NCI-H524 treated with DMSO at 0.1 percent for 48 hours (cell line): ENCODE measurements at places on chromosomes 12 and 14.
A peak's percentile ranks its signal among the peaks of the same experiment; 100 is the strongest.

DNA sequence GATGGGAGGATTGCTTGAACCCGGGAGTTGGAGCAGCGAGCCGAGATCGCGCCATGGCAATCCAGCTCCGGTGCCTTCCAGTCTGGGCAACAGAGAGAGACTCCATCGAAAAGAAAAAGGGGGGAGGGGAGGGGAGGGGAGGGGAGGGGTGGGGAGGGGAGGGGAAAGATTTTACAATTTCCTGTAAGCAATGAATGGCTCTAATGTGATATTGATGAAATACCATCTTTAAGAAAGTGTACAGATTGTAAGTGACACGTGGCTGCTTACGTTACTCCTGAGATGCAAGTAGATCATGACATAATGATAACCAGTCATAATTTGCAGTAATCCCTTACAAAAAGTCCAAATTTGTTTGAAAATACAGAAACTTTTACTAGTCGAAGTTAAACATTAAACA lies 1.4 kb downstream of the SLC25A21 start:
- DNase-seq: no peak

DNA sequence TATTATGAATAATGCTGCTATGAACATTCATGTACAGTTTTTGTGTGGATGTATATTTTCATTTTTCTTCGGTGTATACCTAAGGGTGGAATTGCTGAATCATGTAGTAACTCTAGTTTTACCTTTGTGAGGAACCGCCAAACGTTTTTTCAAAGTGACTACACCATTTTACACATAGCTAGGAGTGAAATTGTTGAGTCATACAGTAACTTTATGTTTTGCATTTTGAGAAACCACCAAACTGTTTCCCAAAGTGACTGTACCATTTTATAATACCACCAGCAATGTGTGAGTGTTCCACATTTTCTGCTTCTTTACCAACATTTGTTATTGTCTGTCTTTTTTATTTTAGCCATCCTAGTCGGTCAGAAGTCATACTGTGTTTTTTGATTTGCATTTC lies 3.1 kb upstream of the TPH2 start:
- DNase-seq: no peak

DNA sequence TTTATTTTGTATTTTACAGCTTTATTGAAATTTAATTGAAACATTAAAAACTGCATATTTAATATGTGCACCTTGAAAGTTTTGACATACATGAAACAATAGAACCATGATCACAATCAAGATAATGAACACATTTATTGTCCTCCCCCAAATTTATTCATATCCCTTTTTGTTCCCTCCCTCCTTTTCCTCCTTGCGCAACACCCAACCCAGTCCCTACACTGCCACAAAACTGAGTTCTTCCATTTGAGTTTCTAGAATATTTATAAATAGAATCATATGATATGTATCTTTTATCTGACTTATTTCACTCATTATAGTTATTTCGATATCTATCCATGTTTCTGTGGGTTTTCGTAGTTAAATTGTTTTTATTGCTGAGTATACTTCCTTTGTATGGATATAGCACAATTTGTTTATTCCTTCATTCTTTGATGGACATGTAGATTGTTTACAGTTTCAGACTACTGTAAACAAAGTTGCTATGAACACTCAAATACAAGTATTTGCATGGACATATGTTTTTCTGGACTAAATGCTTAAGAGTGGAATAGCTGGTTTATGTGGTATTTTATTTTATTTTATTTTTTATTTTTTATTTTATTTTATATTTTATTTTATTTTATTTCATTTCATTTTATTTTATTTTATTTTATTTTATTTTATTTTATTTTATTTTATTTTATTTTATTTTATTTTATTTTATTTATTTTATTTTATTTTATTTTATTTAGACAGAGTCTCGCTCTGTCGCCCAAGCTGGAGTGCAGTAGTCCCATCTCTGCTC lies 359.1 kb downstream of the SLC6A15 start:
- no peak for DNase-seq

- DNase-seq: no peak
Observed at GRCh38 chr12:112303004-112303403, 79.2 kb downstream of the HECTD4 start.

- DNase-seq: no peak
Observed at GRCh38 chr12:97899956-97900355, 437.4 kb downstream of the RMST start.

- no peak for DNase-seq
Observed at GRCh38 chr12:111268738-111269572, 99.9 kb downstream of the PHETA1 start.

GRCh38 chr14:103890821-103891666 lies 37.2 kb upstream of the TDRD9 start:
- DNase-seq: no peak

DNA sequence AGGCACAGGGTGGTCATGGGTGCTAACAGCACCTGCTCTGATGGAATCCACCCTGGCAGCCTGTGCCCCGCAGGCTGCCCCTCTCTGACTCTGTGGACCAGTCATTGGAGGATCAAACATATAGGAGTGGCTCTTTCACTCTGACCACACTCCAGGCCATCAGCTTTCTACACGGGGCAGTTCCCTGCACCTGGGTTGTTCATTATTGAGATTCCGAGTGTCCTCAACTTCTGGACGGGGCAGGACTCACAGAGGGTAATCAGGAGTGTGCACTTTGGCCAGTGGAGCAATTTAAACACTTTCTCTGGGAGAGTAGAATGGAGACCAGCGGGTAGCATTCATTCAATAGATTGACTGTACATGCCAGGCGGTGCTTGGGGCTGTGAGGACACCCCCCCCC lies 94.8 kb downstream of the NINJ2 start:
- no peak for DNase-seq

GRCh38 chr12:107500307-107500706 lies 185.3 kb upstream of the PWP1 start:
- no peak for DNase-seq

GRCh38 chr14:35051796-35052195 lies 5.7 kb downstream of the FAM177A1 start:
- DNase-seq: no peak

GRCh38 chr12:94379479-94380113 lies 80.1 kb downstream of the CEP83 start:
- DNase-seq: no peak

DNA sequence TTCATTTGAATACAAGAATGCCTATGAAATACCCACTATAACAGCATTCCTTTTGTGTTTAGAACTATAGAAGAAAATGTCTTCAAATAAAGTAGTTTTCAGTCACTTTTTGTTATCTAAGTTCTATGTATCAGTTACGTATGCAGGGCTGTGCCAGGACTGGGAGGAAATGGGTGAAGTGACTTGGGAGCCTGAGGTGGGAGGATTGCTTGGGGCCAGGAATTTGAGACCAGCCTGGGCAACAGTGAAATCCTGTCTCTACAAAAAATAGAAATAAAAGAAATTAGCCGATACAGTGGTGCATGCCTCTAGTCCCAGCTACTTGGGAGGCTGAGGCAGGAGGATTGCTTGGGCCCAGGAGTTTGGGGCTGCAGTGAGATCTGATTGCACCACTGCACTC lies 22.9 kb upstream of the MANSC4 start:
- no peak for DNase-seq

- DNase-seq: no peak
Observed at GRCh38 chr14:104147346-104148125, 9.1 kb downstream of the KIF26A start.

GRCh38 chr14:34592623-34593022 lies 37.3 kb downstream of the SNX6 start:
- DNase-seq: no peak

DNA sequence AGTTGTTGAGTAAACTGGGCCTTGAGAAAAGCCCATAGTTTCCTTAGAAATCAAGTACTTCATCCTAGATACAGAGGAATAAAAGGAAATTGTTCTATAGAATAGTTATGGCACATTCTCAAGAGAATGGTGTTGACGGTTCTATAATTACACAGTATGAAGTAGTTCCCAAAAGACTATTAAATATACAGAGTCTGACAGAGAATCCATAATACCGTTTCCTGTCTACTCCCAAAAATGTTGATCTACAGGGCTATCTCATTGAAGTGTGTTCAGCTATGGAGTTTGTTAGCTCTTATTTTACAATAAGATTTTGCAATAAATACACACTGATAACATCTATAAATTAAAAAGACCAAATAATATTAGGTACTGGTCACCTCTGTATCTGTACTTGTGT lies 799.7 kb downstream of the RPS29 start:
- no peak for DNase-seq

GRCh38 chr14:46259536-46259935 lies 392.0 kb downstream of the RPL10L start:
- DNase-seq: no peak

DNA sequence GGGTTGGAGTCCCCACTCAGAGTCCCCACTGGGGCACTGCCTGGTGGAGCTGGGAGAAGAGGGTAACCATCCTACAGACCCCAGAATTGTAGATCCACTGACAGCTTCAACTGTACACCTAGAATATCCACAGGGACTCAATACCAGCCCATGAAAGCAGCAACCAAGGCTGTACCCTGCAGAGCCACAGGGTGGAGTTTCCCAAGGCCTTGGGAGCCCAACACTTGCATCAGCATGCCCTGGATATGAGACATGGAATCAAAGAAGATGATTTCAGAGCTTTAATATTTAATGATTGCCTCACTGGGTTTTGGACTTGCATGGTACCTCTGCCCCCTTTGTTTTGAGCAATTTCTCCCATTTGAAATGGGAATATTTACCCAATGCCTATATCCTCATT lies 80.4 kb downstream of the RASSF9 start:
- no peak for DNase-seq

DNA sequence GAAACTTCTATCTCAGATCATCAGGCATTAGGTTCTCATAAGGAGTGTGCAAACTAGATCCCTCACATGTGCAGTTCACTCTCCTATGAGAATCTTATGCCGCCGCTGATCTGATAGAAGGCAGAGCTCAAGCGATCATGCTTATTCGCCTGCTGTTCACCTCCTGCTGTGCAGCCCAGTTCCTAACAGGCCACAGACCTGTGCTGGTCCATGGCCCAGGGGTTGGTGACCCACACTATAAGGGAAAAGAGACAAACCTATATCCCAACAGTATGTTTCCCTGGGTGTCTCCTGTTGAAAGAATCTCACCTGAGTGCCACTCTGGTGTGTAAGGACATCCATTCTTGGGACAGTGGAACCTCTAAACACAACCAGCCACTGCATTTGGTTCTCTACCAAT lies 186.3 kb downstream of the RIMBP2 start:
- no peak for DNase-seq

DNA sequence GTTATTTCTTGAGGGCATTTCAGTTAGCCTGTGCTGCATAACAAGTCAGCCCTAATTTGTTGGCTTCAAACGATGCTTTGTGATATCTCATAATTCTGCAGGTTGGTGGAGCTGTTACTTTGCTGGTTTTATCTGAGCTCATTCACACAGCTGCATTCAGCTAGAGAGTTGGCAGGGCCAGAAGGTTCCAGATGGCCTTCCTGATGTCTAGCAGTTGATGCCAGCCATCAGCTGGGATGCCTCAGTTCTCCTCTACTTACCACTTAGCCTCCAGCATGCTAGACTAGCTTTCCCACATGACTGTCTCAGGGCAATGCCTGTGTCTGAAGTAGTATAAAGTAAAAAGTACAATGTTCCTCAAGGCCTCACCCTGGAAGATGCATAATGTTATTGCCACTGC lies 130.6 kb downstream of the SLC35F4 start:
- no peak for DNase-seq

GRCh38 chr12:128793701-128794100 lies 30.1 kb downstream of the SLC15A4 start:
- no peak for DNase-seq

DNA sequence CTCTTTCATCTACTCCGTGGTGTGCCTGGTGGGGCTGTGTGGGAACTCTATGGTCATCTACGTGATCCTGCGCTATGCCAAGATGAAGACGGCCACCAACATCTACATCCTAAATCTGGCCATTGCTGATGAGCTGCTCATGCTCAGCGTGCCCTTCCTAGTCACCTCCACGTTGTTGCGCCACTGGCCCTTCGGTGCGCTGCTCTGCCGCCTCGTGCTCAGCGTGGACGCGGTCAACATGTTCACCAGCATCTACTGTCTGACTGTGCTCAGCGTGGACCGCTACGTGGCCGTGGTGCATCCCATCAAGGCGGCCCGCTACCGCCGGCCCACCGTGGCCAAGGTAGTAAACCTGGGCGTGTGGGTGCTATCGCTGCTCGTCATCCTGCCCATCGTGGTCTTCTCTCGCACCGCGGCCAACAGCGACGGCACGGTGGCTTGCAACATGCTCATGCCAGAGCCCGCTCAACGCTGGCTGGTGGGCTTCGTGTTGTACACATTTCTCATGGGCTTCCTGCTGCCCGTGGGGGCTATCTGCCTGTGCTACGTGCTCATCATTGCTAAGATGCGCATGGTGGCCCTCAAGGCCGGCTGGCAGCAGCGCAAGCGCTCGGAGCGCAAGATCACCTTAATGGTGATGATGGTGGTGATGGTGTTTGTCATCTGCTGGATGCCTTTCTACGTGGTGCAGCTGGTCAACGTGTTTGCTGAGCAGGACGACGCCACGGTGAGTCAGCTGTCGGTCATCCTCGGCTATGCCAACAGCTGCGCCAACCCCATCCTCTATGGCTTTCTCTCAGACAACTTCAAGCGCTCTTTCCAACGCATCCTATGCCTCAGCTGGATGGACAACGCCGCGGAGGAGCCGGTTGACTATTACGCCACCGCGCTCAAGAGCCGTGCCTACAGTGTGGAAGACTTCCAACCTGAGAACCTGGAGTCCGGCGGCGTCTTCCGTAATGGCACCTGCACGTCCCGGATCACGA lies 2.2 kb downstream of the SSTR1 start:
- no peak for DNase-seq

- no peak for DNase-seq
Observed at GRCh38 chr14:65101631-65102440, 481 bp downstream of the MAX start.

GRCh38 chr12:126067626-126068329 lies 1002.5 kb downstream of the AACS start:
- DNase-seq: peak; percentile 32

DNA sequence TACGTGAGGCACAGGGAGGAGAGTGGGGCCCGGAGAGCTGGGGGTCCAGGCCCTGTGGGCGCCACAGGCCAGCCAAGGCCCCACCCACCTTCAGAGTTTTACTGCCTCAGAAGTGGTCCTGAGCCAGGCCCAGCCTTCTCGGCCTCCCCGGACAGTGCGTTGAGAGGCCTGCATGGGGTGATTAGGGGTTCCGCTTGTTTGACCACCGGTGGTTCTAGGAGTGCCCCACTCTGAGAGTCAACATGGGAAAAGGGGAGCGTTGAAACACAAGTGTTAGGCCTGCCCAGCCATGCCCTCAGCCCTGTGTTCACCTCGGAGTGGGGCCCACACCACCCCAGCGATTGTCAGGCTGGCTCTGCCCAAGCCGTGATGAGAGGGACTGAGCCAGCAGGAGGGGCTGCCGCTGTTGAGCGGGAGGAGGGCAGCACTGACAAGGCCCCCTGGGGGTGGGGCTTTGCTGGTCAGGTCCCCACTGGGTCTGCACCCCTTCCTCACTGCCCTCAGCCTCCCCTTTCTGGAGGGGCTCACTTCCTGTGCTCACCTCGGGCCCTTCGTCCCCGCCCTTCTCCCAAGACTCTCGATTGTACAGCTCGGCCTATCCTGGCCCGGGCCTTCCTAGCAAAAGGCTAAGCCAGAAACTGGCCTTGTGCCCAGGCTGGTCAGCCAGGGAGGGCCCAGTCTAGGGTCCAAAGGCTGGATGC lies 4.8 kb downstream of the CKB start:
- no peak for DNase-seq

GRCh38 chr12:44618946-44619345 lies 257.2 kb downstream of the NELL2 start:
- DNase-seq: peak; percentile 85

GRCh38 chr12:29317556-29318363 lies 63.2 kb downstream of the ERGIC2 start:
- DNase-seq: peak; percentile 24

- DNase-seq: no peak
Observed at GRCh38 chr12:1919763-1920162, 1.3 kb upstream of the CACNA2D4 start.
